Smooth muscle cell of the brain vasculature (primary cell): ENCODE measurements at places on chromosomes 5 and 9.
A peak's percentile ranks its signal among the peaks of the same experiment; 100 is the strongest.

DNA sequence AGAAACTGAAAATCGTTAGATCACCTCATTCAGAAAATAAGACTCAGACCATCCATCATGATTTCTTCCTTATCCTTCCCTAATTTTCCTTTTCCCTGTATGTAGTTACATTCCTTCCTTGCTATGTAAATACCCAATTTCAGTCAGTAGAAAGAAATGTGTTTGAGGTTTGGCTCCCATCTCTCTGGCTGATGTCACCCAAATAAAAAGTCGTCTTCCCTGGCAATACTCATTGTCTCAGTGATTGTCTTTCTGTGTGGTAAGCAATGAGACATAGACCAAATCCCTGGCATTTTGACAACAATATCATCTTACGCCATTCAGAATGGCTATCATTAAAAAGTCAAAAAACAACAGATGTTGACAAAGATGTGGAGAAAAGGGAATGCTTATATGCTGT is 303.9 kb upstream of the EDIL3 start:
- no peak for DNase-seq

DNA sequence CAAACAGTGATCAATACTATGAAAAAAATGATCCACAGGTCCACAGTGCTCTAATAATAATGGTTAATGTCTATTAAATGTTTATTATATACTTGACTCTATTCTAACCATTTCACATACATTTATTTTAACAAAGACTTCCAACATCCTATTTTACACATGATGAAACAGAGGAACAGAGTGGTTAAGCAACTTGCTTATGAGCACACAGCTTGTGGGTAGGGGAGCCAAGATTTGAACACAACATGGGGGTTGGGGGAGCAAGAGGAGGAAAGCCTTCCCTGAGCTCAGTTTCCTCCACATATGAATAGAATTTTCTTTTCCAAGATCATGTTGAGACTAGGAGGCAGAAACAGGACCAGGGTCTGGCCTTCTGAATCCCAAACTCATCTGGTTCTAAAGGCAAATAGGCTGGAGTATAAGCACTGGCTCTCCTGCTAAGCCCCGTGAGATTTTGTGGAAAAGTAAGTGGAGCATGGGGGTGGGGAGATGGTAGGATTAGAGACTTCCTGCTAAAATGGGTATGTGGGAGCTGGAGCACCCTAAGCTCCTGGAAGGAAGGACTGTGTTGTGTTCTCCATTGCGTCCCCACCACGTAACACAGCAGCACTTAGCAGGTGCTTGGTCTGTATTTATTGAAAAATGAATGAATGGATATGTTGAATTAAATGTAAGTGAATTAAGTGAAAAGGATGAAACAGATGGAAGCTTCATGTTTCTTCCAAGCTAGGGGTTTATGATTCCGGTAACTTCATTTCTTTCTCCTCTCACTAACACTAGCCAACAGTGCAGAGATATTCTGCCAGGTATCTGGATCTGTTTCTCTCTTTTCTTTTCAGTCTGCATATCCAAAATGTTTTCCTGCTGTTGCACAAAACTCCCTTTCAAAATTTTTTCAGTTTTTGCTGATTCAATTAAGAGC is 26.9 kb upstream of the GALNT10 start:
- DNase-seq: no peak

DNA sequence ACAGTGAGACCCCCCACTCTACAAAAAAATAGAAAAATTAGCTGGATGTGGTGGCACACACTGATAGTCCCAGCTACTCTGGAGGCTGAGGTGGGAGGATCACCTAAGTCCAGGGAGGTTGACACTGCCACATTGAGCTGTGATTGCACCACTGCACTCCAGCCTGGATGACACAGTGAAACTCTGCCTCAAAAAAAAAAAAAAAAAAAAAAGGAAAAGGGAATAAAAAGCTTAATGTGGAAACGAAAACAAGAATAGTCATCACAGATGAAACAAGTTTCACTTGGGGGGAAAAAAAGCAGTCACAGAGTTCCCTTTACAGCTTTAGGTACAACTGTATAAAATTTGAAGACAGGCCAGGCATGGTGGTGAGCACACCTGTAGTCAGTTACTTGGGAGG is 84.2 kb downstream of the FNBP1 start:
- no peak for DNase-seq

DNA sequence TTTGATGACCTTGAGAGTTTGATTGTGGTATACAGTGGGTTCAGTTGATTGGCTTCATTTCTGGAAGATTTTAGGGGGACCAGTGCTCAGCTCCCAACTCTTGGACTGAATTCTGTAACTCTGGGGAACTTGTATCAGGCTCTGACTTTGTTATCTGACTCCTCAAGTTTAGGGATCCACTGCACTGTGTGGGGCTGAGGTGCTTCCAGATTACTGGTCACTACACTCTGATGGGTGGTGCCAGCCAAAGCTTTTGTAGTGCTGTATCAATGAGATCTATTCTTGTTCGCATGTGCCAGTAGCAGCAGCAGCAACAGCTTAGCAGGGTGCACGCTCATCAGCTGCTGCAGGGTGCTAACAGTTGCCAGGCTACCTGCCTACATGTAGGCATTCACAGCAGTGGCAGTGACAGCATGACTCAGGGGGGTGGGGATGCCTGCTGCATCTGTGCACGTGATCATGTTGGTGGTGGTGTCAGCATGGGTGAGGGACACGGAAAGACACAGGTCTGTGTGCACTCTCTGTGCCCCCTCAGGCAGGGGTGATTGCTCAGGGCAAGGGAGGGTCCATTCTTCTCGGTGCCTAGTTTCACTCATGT is 438.8 kb upstream of the SEMA6A start:
- DNase-seq: no peak

GRCh38 chr9:136554870-136555269 is 9.0 kb upstream of the NOTCH1 start:
- no peak for DNase-seq

DNA sequence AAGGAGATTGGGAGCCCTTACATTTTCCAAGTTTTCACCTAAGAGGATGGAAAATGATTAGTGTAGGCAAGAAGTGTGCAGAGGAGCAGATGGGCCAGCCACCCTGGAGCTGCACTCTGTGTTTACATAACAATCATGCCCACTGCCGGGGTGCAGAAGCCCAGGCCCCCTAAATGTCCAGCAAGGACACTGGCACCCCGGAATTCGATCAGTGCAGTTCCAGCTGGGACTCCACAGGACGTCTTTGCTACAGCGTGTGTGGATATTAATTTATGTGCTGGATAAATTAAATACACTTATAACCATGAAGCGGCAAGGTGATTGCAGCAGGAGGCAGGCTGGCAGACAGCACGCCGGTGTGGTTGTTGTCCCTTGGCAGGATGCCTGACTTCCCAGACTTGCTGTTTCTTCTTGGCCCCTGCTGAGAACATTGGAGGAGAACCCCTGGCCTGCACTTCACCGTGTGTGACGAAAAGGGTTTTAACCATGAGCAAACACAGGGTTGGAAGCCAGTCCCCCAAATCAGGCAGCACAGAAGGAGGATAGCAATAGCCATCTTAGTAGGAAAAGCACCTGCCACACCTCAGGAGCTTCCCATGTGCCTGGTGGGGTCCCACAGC is 73.7 kb downstream of the GADD45G start:
- no peak for DNase-seq

GRCh38 chr5:132376694-132377641 is 7.5 kb downstream of the SLC22A5 start:
- DNase-seq: no peak

- DNase-seq: no peak
Measured at GRCh38 chr5:176542135-176542595, 5.0 kb upstream of the RNF44 start.

GRCh38 chr5:77394064-77394715 is 97.9 kb downstream of the WDR41 start:
- no peak for DNase-seq

GRCh38 chr5:620152-620551 is 8.0 kb downstream of the CEP72 start:
- DNase-seq: no peak

GRCh38 chr9:109403116-109403515 is 82.3 kb upstream of the EPB41L4B start:
- DNase-seq: no peak

GRCh38 chr9:70427161-70427945 is 12.9 kb upstream of the KLF9 start:
- no peak for DNase-seq

- peak; percentile 20 for DNase-seq
Measured at GRCh38 chr5:171661143-171661542, 124.5 kb upstream of the SMIM23 start.

GRCh38 chr5:152932621-152933020 is 527.5 kb upstream of the NMUR2 start:
- DNase-seq: no peak

DNA sequence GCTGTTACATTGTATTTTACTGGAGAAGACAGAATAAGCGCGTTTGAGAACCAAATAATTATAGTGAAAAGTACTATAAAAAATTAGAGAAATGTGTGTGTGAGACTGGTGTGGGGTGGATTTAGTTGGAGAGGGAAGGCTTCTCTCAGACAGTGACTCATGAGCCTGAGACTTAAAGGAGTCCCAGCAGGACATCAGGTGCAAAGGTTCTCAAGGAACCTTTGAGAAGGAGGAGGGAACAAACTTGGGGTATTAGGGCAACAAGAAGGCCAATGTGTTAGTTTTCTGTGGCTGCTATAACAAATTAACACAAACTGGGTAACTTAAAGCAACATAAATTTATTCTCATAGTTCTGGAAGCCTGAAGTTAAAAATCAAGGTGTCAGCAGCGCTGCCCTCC is 4.9 kb downstream of the DDX4 start:
- no peak for DNase-seq

GRCh38 chr9:127216210-127216887 is 48.2 kb upstream of the GARNL3 start:
- no peak for DNase-seq

GRCh38 chr5:143214890-143215289 is 188.6 kb downstream of the NR3C1 start:
- DNase-seq: no peak

- DNase-seq: no peak
Measured at GRCh38 chr5:107772418-107773310, 101.9 kb upstream of the EFNA5 start.

DNA sequence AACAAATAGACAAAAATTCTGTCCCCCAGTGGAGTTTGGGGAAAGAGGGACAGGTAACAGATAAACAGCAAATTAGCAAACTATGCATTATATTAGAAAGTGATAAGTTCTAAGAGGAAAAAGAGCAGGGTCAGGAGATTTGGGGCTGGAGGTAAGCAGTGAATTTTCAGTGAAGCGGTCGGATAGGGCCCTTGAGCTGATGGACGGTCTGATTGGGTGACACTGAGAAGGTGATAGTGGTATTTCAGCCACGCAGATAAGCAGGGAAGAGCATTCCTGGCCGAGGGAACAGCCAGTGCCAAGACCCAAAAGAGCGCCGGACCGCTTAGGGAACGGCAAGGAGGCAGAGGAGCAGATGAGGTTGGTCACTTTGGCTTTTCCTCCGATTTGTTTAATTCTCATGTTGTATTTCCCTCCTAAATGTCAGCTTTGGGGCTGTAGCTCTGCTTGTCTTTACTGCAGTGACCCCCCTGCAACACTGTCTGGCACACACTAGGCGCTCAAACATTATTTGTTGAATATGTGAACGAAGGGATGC is 1.1 kb upstream of the PTPN3 start:
- DNase-seq: no peak

DNA sequence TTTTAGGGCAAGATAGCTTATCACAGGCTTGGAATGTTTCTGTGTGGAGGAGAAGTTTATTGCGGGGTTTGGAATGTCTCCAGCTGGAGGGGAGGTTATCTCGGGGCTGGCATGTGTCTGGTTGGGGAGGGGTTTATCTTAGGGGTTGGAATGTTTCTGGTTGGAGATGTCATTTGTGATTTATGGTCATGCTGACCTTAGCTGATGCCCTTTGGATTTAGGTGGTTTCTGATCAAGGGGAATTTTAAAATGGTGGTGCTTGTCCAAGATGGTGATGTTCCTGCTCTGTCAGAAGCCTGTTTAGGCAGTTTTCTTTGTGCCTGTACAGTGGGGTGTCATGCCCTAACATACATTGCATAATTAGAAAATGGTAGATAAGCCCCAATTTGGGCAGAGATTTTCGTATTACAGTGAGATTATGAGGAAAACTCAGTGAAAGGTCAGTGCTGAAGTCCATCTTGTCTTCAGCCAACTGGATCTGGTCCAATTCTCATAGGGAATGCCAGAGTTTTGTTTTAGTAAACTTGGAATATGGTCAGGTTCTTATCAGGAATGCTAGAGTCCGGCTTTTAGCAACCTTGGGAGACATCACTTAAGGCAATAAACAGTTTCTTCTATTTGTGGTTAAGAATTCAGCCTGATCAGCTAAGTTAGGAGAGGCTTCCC is 14.3 kb downstream of the CDK20 start:
- no peak for DNase-seq

DNA sequence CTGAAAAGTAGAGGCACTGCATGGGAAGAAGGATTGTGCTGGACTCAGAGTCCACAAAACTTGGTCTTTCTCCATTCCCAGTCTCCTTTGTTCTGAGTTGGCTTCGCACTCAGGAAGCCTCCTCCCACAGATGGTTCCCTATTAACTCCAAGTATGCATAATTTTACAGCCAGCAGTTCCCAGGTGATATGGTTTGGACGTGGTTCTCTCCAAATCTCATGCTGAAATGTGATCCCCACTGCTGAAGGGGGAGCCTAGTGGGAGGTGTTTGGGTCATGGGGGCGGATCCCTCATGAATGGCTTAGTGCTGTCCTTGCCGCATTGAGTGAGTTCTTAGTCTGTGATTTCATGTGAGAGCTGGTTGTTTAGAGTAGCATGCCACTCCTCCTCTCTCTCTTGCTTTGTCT is 86.6 kb downstream of the FEM1C start:
- no peak for DNase-seq

DNA sequence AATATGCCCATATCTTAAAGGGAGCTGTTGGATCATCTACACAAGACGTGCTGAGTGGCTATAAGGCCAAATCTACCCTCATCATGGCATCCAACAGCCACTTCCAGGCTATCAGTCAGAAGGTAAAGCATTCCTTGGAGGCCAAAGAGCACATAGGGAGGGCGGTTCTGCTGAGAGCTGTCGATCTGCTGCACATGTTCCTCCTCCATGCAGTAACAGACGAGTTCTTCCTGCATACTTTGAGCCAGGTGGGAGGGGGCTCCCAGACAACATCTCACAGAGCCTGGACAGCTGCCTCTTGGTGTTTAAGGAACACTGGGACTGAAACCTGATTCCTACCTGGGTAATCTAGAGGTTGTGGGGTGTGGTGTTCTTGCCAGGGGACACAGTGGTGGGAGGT is 93.3 kb upstream of the RAI14 start:
- no peak for DNase-seq
